Memory B cell (primary cell): ENCODE measurements at places on chromosomes 5 and 9.

DNA sequence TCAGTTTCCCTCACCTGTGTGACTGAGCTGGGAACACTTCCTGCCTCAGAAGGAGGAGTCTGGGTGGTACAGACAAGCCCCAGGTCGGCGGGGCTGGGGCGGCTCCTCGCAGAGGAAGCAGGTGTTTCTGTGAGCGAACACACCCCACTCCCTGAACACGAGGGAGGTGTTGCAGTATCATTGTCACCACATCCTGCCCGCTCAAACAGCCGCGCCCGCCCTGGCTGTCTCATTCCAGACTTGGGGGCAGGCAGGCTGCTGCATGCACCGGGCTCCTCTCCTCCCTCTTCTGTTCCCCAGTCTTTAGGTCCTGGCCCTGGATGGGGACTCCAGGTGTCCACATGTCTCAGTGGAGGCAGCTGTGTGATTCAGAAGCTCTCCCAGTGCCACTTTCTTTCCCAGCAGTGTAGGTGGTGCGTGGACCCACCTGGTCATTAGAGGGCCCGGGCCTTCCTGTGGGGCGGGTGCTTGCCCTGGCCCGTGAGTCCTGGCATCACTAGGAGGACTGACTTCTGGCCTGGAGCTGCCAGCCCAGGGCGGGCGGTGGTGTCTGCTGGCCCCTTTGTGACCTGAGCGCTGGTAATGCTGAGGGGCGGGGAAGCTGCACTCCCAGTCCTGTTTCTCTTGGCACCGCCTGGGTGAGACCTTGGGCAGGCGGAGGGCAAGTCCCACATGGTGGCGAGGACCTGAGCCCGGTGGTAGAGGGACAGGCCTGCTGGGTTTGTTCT is 18.3 kb upstream of the PHYHD1 start:
- DNase-seq, result peak; percentile 67

GRCh38 chr5:149771216-149771980 is 41.3 kb downstream of the PPARGC1B start:
- DNase-seq, result no peak

DNA sequence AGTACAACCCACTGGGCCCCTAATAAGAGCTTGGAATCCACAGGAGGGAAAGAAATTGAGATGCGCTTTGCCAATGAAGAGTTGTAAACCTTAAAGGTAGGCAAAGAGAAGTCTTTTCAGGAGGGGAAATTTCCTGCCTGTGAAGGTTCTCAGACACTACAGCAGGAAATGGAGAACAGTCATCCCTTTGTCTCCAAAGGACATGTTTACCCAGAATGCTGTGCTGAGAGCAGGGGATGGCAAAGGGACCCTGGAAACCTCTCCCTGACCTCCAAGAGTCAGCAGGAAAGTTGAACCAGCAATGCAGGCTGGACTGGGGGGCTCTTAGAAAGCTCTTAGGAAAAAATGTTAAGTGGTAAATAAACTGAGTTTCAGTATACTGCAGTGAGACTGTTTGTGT is 103.2 kb downstream of the AK8 start:
- no peak for DNase-seq

DNA sequence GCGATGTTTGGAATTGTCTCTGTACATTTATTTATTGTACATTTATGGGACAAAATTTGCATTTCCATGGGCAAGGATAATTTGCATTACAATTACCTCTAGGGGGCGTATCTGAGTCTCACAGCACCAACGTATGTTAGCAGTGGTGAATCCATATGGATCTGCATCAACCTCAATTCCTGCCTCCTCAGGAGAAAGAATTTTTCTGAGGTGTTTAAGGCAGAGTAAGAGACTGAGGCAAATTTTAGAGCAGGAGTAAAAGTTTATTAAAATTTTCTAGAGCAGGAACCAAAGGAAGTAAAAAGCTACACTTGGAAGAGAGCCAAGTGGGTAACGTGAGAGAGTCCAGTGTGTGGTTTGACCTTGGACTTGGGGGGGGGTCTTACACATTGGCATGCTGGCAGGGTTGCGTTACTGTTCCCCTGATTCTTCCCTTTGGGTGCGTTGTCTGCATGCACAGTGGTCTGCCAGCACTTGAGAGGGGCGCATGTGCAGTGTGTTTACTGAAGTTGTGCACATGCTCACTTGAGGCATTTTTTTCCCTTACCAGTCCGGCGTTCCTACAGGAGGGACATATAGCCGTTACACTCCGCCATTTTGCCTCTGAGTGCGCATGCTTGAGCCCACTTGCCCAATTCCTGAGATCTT is 21.0 kb upstream of the RAB14 start:
- no peak for DNase-seq

DNA sequence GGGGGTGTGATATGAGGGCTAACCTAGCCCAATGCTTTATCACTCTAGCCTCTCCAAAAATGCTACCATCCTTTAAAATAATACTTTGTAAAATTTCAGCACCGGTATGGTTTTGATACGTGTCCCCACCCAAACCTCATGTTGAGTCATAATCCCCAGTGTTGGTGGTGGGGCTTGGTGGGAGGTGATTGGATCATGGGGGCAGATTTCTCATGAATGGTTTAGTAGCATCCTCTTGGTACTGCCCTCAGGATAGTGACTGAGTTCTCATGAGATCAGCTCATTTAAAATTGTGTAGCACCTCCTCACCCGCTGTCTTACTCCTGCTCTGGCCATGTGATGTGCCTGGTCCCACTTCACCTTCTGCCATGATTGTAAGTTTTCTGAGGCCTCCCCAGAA is 35.0 kb upstream of the ANKH start:
- DNase-seq, result no peak

GRCh38 chr5:142499591-142500226 is 174.9 kb upstream of the SPRY4 start:
- no peak for DNase-seq

GRCh38 chr5:138458384-138458783 is 6.9 kb upstream of the EGR1 start:
- DNase-seq, result no peak

DNA sequence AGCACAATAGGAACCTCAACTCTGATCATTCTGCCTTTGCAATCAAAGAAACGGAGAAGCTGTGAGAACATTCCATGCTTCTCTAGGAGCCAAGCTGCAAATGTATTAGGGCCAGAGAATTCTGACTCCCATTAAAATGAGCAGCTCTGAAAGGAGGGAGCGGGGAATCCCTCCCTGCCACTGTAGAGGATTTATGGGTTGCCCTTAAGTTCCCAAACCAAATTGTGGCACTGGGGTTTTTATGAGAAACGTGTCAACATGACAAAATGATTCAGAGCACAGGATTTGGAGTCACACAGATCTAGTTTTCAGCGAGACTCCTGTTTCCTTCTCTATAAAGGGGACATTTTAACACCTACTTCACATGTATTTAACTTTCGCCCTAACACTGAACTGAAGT is 1.8 kb downstream of the IL6ST start:
- no peak for DNase-seq

DNA sequence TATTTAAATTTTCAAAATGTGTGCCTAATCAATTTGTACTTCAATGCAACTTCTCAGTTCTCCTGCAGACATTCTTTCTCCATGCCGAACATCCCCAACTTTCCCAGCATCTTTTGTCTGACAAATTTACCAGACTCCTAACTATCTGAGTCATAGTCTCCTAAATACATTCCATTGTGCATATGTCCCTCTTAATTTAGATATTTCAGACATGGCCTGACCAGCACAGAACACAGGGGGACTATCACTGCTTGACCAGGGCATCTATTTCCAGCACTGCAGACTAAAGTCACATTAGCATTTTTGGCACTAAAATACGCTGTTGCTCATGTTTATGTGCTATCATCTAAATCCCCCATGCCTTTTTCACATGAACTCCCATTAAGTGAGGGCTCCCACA is 71.9 kb downstream of the ITGA1 start:
- no peak for DNase-seq

GRCh38 chr5:38478166-38478565 is 78.3 kb downstream of the LIFR start:
- DNase-seq, result no peak

GRCh38 chr5:75156585-75156984 is 80.1 kb downstream of the ANKRD31 start:
- DNase-seq, result no peak

GRCh38 chr5:137609127-137609526 is 110.0 kb upstream of the SPOCK1 start:
- DNase-seq, result no peak

GRCh38 chr5:175201393-175201792 is 242.6 kb downstream of the DRD1 start:
- DNase-seq, result no peak

DNA sequence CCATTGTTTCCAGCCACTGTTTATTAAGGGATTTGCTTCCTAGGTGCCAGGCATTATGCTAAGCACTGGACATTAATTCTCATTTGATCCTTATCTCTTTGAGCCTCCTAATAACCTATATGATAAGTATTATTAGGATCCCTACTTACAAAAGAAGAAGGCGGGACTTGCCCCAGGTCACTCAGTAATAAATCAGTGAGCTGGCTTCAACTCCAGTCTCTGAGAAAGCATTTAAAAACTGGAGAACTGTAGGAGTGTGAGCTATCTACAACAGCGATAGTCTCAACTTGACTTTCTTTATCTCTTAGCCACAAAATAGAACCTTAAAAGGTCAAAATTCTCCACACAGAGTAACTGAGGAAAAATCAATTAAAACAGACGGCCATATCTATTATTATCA is 155.0 kb downstream of the GNAQ start:
- no peak for DNase-seq

GRCh38 chr5:39479537-39479936 is 54.8 kb upstream of the DAB2 start:
- no peak for DNase-seq

GRCh38 chr5:112205846-112206245 is 213.2 kb downstream of the EPB41L4A start:
- no peak for DNase-seq

DNA sequence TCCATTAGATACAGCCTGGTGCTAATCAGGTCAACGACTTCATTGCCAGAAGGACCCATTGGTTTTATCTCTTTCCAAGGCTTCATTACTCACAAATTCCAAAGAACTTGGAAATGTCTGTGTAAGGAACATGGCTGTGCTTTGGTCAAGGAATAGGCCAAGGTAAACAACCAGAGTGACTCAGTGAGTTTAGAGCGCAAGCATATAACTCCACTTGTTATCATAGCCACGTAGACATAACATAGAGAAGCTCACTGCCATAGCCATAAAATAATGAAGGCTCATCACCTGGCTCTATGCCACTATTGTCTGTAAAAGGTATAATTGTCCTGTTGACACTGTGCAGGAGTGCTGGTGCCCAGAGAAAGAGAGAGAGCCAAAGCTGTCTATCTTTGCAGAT is 139.3 kb upstream of the PLCXD3 start:
- no peak for DNase-seq

GRCh38 chr5:57937025-57937424 is 454.4 kb upstream of the ACTBL2 start:
- no peak for DNase-seq

DNA sequence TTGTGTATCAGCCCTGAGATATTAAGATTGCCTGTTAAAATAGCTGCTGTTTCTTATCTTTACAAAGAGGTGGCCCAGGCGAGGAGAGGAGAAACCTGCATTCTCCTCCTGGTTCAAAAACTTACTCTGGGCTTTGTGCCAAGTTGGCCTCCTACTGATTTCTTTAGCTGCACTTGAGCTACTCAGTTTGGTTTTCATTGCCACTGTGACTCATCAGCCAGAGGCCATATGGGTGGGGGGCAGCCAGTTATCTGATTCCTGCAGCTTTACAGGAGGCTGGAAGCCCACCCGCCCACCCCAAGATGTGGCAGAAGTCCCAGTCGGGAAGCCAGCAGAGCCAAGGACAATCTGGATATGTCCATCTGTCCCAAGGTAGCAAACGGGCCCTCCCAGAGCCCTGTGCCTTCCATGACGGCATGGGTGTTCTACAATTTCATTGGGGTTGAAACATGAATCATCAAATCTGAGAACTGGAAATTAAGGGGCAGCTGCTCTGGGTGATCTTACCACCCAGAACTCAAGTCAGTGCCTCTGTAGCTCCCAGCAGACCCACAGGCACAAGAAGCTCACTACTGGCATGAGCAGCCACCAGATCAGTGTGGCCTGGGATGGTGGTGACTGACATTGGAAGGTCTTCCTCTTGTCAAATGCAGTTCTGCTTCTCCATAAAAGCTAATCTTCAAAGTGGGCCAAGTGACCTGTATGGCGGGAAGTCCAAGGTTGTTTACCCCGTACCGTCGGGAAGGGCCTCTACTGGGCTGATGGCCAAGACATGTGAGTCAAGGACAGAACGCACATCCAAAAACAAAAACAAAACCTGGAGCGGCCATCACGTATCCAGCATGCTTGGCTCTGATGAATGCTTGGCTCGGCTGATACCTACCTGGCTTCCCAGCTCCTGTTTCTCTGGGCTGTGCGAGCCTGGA is 15.6 kb downstream of the FCN2 start:
- no peak for DNase-seq

DNA sequence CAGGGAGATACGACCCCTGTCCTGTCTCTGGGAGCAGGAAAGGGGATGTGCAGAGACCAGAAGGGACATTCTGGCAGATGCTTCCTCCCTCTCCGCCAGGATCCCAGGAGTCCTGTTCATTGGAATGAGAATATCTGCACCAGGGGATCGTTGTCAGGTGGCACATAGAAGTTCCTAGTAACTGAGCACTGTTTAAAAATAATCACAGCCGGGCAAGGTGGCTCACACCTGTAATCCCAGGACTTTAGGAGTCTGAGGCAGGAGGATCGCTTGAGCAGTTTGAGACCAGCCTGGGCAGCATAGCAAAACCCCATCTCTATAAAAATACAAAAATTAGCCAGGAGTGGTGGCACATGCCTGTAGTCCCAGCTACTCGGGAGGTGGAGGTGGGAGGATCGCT is 12.3 kb downstream of the SARDH start:
- no peak for DNase-seq

GRCh38 chr9:17251100-17251499 is 116.3 kb downstream of the CNTLN start:
- DNase-seq, result no peak

- no peak for DNase-seq
Observed at GRCh38 chr5:169688106-169688505, 51.0 kb downstream of the DOCK2 start.

GRCh38 chr5:120564013-120564412 is 99.9 kb downstream of the PRR16 start:
- no peak for DNase-seq
